T-helper 22 cell (primary cell): ENCODE measurements at places on chromosomes 5 and 9.
A peak's percentile ranks its signal among the peaks of the same experiment; 100 is the strongest.

DNA sequence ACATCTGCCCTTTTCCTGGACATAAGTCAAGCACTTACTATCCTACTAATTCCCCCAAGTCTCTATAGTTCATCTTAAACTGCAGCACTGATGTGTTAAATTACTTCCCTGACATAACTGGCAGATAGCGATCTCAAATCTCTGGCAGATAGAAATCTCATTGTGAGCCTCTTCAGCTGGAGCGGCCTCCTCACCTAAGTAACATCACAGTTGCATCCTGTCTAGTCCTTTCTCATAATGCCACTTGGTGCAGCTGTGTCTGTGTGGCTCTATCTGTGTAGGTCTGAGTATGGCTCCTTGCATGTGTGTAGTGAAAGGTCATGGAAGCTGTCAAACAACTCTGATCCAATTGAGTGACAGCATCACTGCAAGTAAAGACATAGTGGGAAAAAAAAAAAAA lies 53.6 kb upstream of the FST start:
- no peak for DNase-seq

DNA sequence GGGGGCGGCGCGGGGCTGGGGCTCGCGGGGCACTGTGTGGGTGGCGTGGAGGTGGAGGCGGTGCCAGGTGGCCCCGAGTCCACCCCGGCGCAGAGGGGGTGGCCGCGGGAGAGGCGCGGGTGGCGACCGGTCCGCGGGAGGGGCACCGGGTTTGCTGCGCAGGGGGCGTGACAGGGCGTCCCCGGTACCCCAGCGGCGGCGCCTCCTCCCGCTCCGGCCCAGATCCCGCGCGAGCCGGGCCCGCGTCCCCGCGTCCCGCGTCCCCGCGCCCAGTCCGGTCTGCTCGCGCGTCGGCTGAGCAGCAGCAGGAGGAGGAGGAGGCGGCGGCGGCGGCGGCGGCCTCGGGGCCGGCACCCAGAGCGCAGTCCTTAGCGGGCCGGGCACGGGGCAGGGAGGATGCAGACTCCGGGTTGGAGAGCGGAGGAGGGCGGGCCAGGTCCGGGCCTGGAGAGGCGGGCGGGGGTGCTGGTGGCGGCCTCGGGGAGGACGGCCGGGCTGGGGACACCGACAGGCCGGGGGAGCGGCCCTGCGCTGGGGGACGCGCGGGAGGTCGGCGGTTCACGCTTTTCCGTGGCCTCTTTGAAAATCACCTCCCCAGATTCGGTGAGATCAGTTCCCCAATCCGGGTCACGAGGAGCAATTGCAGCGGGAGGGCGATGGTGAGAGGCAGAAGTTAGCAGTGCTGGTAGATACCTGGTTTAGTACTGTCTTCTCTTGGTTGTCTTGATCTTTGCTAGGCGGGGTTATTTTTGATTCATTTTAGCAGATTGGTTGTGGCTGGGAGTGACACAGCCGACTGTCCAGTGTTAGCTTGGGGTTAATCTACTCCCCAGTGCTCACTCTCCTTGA lies 1.7 kb downstream of the TRIO start:
- DNase-seq, result no peak

GRCh38 chr5:135425641-135426040 lies 21.5 kb downstream of the DCANP1 start:
- DNase-seq, result no peak

- DNase-seq, result no peak
Measured at GRCh38 chr5:137708796-137709559, 26.9 kb downstream of the KLHL3 start.

DNA sequence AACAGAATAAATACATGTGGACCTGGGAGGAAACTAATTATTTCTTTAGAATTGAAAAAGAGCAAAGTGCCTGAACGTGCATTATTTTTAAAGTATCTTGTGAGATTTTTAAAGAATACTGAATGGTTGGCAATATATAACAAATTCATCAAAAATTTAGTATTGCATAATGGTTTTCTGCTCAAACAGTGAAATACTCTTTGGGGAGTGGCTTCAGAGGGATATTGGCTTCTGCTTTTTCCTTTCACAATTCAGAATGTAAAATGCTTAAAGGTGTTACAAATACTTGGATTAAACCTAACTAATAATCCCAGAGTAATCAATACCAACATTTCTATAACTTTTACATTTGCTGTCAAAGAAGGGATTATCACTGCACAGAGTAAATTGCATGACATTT lies 379.3 kb upstream of the CHD1 start:
- DNase-seq, result no peak

DNA sequence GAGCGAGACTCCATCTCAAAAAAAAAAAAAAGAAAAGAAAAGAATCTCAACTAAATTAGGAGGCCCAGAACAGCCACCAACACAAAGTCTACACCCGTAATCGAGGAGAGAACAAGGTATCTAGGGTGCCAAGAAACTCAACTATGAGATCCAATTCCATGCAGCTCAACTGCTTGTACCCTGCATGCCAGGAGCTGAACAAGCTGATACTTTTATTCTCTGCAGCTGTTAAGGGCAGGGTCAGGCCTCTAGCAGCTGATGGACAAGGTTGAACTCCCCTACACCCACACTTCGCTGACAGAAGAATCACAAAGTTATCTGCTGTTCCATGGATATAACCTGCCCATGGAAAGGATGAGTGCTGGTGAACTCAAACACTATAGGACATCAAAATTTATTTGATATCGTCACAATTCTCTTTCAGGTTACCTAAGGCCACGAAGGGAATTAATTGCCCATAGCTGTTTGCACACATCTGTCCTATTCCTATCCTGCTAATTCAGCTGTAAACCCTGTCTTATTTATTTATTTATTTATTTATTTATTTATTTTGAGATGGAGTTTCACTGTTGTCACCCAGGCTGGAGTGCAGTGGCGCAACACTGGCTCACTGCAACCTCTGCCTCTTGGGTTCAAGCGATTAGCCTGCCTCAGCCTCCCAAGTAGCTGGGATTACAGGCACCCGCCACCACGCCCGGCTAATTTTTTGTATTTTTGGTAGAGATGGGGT lies 20.7 kb downstream of the UBAP2 start:
- no peak for DNase-seq

DNA sequence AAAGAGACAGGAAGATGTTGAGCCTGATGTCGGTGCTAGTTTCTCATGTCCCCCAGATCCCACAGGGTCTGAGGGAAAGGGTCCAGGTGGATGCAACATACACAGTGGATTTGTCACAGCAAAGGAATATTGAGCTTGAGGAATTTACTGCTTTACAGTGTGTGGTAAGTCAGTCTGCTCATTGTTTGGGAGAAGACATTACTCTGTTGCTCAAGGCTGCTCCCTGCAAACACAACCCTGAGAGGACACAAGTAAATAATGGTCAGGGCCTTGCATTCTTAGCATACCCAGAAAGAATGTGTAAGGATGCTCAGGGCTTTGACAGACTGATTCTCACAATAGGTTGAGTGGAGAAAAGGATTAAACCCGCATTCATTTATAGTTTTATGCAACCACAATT lies 7.3 kb upstream of the MAN2A1 start:
- no peak for DNase-seq

- DNase-seq, result no peak
Measured at GRCh38 chr5:15286650-15287049, 213.3 kb upstream of the FBXL7 start.

GRCh38 chr5:68646144-68646543 lies 430.6 kb downstream of the PIK3R1 start:
- no peak for DNase-seq

DNA sequence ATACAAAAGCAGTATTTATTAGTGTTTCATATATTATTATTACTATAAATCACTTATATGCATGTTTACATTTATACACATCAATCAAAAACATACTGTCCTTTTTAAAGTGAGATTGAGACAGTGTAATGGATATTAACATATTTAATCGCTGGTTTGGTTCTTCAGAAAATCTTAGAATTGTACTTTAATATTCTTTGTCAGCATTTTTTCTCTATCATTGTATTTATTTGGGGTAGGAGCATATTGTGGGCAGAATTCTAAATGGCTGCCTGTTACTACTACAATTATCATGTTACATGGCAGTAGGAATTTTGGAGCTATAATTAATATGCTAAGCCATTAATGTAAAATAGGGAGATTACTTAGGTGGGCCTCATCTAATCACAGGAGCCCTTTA lies 722.6 kb downstream of the TLR4 start:
- DNase-seq, result no peak

- DNase-seq, result peak; percentile 19
Measured at GRCh38 chr5:58933891-58934628, 351.2 kb downstream of the RAB3C start.

- DNase-seq, result no peak
Measured at GRCh38 chr5:80411589-80412219, 3.8 kb downstream of the ZFYVE16 start.

- no peak for DNase-seq
Measured at GRCh38 chr5:143064218-143064641, 294.1 kb downstream of the ARHGAP26 start.

DNA sequence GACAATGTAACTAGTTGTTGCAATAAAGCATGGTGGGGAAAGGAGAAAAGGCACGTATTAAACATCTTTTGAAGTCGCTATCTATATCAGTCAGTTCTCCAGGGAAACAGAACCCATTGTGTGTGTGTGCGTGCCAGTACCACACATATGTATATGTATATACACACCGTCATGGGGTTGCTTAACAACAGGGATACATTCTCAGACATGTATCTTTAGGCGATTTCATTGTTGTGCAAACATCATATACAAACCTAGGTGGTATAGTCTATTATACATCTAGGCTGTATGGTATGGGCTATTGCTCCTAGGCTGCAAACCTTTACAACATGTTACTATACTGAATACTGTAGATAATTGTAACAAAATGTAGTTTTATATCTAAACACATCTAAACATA lies 2.3 kb downstream of the CDKN2B-AS1 start:
- DNase-seq, result no peak

GRCh38 chr5:176987583-176987982 lies 19.0 kb downstream of the UIMC1 start:
- DNase-seq, result no peak

GRCh38 chr9:130328349-130328801 lies 62.8 kb downstream of the HMCN2 start:
- no peak for DNase-seq

- DNase-seq, result no peak
Measured at GRCh38 chr9:119500072-119500771, 131.0 kb upstream of the BRINP1 start.

GRCh38 chr5:148084269-148084668 lies 20.5 kb downstream of the SPINK5 start:
- no peak for DNase-seq

- no peak for DNase-seq
Measured at GRCh38 chr5:117652036-117652957, 1077.7 kb upstream of the SEMA6A start.

DNA sequence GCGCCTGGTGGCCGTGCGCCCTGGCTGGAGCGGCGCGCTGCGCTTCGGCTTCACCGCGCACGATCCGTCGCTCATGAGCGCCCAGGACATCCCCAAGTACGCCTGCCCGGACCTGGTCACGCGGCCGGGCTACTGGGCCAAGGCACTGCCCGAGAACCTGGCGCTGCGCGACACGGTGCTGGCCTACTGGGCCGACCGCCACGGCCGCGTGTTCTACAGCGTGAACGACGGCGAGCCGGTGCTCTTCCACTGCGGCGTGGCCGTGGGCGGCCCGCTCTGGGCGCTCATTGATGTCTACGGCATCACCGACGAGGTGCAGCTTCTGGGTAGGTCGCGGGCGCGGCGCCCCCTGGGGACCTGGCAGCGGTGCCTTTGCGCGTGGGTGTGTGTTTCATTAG lies 28.9 kb downstream of the NEURL1B start:
- DNase-seq, result no peak

GRCh38 chr5:88380332-88380731 lies 111.7 kb upstream of the TMEM161B start:
- DNase-seq, result no peak

GRCh38 chr5:81751836-81752643 lies 1.1 kb upstream of the SSBP2 start:
- DNase-seq, result no peak

- DNase-seq, result no peak
Measured at GRCh38 chr5:76099756-76100155, 16.6 kb downstream of the SV2C start.

GRCh38 chr9:77843076-77843870 lies 188.3 kb downstream of the GNAQ start:
- no peak for DNase-seq

DNA sequence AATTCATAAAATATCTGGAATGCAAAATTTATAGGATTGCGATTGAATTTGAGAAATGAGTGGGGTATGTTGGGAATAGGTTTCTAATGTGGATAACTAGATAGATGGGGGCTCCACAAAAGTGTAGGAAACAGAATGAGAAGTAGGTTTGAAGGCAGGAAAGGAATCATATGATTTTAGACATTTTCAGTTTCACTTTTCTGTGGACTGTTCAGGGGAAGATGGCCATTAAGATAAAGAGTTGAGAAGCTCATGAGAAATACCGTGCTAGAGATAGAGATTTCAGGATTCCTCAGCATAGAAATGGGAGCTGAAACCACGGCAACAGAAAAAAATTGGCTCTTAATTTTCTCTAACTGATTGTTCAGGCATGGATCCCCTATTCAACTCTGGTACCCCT lies 163.4 kb upstream of the CD180 start:
- DNase-seq, result no peak

GRCh38 chr9:129256959-129257713 lies 79.1 kb upstream of the IER5L start:
- DNase-seq, result no peak

- no peak for DNase-seq
Measured at GRCh38 chr9:89795538-89796195, 190.9 kb downstream of the GADD45G start.

DNA sequence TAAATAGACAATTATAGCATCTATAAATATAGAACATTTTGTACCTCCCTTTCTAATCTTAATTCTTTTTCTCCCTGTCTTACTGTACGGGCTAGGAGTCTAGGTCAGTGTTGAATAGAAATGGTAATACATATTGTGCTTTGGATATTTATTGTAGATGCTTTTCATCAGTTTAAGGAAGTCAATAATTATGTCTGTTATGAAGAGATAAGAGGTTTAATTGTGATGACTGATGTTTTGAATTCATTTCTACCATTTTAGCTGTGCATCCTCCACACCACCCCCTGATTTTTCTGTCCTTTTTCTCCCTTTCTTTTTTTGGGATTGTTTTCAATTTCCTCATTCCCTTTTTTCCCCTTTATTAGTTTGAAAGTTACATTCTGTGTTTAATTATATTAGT lies 95.8 kb downstream of the DOCK2 start:
- no peak for DNase-seq

DNA sequence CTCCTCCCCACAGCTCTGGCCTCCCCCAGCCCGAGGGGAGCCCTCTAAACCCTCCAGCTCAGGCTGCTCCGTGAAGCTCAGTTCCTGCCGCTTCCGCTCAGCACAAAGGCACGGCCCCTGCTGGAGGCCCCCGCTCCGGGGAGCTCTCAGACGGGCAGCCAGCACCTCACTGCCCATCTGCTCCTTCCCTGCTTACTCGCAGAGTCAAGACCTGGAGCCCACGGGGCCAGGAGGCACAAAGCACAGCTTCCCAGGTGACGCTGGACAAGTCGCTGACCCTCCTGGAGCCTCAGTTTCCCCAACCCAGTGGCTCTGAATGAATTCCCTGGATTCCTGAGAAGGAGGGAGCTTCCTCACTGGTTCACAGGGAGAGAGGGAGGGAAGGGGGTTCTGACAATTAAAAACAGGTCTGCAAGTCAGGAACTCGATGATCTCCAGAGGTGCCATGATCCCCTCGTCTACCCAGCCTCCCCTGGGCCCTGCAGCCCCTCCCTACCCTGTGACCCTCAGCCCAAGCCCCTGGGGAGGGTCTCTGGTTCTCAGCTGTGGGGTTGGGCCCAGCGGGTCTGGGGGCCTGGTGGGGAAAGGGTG lies 36.2 kb downstream of the VAV2 start:
- DNase-seq, result no peak

GRCh38 chr5:112977440-112977861 lies 853 bp downstream of the DCP2 start:
- DNase-seq, result no peak
